ENCODE measurements at places on chromosomes 7 and 10.

- no peak for DNase-seq
These were observed 314.9 kb upstream of the SP8 start for GRCh38 chr7:21101541-21101940.

DNA sequence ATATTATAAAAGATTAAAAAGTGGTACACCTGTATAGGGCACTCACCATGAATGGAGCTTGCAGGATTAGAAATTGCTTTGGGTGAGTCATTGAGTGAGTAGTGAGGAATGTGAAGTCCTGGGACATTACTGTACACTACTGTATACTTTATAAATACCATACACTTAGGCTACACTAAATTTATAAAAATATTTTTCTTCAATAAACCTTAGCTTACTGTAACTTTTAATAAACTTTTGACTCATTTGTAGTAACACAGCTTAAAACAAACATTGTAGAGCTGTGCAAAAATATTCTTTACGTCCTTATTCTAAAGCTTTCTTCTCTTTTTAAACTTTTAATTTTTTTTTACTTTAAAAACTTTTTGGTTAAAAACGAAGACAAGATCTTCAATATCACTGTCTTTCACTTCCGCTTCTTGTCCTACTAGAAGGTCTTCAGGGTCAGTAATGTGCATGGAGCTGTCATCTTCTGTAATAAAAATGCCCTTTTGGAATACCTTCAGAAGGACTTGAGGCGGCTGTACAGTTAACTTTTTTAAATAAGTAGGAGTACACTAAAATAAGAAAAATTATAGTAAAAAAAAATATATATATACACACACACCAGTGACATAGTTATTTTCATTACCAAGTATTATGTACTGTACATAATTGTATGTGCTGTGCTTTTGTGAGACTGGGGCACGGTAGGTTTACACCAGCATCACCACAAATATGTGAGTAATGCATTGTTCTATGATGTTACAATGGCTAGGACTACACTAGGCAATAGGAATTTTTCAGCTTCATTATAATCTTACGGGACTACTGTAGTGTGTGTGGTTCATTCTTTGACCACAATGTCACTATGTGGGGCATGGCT, 3.5 kb downstream of the STK31 start:
- DNase-seq = no peak

DNA sequence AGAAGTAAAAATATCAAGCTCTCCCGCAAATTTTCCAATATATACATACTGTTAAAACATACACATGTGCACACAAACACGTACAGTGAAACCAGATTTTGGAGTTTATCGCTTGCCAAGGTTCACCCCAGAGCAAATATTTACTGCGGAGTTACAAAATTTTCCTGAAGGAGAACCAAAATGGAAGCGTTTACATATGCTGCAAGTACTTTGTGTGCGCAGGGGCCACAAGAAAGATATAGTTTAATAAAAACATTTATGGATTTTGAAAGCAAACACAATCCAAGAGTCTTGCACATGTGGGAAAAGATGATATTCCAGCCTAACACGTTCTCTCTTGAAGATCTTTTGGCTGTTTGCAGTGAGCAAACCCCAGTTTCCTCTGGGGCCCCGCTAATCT, 301.3 kb upstream of the NFE2L3 start:
- DNase-seq = no peak

- DNase-seq = no peak
These were observed 104.4 kb upstream of the PHYHIPL start for GRCh38 chr10:59072038-59072437.

DNA sequence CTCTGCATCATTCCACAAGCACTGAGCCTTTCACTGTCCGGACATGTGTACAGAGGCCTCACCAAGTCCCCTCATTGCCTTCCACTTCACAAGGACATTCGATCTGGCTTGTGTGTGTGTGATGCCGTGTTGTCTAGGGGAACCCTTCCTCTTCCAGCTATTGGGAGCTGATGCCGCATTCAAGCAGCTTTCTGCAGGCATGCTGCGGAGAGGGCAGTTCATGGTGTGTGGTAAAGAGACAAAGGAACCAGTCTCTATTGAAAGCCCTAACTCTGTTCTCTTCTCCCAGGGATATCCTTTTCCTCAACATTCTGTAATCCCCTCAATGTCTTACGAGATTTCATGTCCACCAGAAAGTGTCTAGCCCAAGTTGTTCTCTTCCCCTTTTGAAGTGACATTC, 141.6 kb downstream of the ALOX5 start:
- no peak for DNase-seq

DNA sequence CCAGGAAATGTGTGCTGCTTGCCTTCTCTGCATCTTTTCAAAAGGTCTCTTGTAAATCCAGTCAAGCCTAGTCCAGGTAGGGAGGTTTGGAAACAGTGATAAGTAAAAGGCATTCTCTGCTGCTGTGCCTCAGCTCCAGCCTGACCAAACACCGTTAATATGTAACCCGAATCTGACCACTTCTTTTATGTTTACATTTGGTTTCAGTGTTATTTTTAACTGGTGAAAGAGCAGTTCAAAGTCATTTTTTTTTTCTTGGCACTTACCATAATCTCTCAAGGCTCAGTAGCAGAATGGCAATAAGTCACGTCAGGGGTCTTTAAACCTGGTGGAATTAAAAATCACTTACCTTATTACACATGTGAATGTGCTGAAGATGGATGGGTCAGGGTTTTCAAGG, 216.8 kb downstream of the PTEN start:
- DNase-seq = no peak

DNA sequence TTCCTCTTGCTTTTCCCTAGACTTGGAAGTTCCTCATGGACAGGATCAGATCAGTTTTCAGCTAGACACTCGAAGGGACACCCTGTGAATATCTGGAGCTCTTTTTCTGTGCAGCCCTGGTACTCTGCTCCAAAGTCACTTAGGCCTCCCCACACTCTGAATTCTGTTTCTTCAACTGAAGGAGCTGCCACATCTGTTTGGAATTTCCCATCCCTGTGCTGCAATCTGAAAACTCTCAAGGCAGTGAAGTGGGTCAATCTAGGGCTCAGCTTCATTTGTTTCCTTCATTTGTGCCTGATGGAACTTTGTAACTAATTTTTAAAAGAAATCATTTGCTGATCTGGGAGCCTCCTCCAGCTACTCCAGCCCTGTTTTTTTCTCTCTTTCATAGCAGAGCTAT, 9.6 kb downstream of the EPC1 start:
- no peak for DNase-seq

DNA sequence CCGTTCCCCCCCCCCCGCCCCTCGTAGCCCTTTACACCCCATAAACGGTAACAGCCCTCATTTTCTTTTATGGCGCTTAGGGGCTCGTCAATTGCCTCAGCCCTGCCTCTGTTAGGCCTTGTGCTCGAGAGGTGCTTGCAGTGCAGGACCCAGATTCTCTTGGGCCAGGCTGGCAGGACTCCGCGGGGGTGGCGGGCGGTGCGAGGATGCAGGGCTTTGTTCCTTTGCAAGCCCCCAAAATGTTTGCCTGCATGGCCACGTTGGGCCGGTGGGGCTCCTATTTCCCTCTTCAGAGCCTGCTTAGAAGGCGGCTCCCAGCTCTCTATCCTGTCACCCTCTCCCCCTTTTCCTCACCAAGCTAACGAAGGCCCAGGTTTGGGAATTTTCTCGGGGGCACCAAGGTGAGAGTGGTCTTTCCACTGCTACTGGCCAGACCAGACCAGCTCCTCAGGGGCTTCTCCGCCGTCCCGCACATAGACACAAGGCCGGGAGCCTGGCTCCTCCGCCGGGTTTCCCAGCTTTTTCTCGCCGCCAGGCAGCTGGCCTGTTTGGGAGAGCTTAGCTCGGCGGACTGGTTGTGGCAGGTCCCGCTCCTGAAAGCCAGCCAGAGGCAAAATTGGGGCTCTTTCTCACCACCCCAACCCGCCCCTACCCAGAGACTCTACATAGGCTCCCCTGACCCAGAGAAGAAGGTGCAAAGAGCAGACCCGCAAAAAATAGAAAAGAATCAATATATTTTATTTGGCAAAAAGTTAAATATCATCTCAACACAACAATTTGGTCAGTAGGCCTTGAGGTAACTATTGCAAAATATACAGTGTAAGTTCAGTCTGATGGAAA, 3.4 kb downstream of the HOXA9 start:
- no peak for DNase-seq
